ENCODE measurements at places on chromosomes 2 and 18. TPM values are rescaled to one million over a fixed set of nuclear protein-coding genes. Genes with fewer than 3 reads are reported as not detected.
A peak's percentile ranks its signal among the peaks of the same experiment; 100 is the strongest.

DNA sequence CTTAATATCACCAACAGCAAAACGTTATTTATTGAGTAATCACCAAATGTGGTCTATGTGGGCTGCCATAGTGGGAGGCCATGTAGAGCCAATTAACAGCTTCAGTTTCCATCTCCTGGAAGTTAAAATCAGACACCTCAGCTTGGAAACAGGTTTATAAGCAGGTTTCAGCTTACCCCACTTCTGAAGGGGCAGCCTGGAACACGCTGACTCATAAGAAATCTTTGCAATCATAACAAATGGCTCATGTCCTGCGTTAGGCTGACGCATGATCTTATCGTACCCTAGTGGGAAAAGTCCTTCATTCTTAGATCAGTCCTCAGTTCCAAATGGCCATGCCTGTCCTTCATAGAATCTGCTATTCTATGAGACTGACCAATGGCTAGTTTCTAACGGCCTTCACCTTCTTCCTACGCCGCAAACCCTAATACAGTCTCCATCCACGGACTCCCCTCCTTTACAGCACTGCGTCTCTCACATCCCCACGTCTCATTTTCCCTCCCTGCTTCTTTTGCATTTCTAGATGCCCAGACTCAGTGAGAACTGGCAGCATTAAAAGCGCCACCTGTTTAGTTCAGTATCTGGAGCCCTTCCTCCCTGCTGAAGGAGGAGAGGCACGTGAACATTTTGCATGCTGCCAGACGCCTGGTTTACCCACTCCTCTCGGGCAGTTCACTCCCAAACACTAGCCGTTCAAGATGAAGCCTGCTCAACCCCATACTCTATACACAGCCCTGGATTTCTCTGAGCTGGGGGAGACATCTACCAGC lies 24.2 kb upstream of the BZW1 start:
- DNase-seq = peak; percentile 96

- no peak for DNase-seq
Observed at GRCh38 chr18:10053861-10054260, 140.0 kb downstream of the VAPA start.

DNA sequence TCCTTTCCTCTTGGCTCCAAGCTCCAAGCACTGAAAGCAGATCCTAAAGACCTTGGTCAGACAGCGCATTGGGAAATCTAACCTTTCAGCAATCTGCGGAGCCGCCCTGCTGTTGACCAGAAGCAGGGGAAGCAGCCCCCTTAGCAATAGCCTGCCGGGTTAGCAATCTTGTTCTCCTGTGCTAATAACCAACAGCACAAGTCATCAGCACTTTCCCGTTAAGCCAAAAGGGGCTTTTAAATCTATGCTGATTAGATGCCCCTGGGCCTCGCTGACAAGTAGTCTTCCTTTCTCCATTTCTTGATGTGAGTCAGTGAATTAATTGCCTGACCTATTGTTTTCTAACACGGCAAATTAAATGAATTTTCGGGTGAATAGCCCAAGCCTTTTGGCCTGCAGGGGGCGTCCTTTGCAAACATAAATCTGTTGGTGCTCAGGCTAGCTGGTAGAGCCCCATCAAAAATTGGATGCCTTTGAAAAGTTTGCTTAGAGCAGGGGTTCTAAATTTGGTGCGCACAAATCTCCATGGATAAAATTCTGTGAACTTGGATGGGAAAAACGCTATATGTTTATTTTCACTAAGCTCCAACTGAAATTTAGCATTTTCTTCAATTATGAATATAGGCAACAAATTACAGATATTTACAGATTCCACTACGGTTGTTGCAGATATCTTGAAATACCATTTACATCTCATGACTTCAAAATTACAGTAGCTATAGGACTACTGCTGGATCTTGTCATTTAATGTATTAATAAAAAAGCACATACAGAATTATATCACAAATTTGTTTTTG lies 24.6 kb downstream of the MAIP1 start:
- peak; percentile 71 for DNase-seq

DNA sequence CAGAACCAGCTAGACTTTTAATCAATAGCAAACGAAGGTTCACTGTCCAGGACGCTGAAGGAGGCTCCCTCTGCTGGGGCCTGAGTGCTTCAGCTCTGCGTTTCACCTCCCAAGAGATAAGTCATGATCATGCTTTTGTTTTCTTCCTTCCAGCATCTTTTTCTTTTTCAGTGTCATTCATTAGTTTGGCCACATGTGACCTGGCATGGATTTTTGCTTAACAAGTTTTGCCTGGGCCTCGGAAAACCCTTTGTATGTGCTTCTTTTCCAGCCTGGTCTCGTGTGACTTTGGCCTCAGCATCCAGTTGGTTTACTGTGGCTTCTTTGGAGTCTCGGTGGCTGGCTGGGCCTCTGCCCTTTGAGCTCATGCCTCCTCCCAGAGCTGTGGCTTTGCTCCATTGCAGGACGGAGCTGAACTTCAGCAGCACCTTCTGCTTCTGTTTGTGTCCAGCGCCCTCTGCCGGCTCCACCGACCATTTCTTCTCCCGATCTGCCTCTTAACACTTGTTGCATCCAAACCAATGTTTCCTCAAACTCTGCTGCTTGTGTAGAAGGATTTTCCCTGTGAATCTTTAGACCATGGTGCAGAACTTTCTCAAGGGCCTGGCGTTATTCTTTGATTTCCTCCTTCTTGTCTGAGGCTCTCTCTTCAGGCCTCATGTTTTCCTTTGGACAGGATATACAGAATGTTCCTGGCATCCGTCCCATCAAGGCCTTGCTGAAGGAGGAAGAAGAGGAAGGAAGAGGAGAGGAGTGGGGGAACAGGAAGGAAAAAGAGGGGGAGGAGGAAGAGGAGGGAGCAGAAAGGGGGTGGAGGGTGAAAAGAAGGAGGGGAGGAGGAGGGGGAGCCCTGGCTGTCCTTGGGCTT lies 23.6 kb upstream of the HES6 start:
- DNase-seq = peak; percentile 79

GRCh38 chr2:157055660-157056199 lies 201.8 kb upstream of the GALNT5 start:
- peak; percentile 23 for DNase-seq

- DNase-seq = no peak
Observed at GRCh38 chr18:67260841-67261240, 255.7 kb downstream of the DSEL start.

DNA sequence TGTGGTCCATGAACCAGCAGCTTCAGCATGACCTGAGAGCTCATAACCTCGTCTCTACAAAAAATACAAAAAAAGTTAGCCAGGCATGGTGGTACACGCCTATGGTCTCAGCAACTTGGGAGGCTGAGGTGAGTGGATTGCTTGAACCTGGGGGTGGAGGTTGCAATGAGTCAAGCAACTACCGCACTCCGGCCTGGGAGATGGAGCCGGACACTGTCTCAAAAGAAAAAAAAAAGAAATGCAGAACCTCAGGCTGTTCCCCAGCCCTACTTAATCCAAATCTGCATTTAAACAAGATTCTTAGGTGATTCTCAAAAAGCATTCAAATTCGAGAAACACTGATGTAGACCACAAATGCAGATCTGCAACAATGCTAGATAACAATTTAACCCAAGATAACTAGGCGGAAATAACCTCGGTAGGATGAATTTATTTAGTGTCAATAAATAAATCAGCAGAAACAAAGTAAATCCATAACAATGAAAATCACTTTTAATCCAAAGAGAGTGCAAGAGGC lies 203.5 kb downstream of the SP3 start:
- no peak for DNase-seq

- no peak for DNase-seq
Observed at GRCh38 chr2:14773696-14774095, 141.2 kb downstream of the LRATD1 start.

DNA sequence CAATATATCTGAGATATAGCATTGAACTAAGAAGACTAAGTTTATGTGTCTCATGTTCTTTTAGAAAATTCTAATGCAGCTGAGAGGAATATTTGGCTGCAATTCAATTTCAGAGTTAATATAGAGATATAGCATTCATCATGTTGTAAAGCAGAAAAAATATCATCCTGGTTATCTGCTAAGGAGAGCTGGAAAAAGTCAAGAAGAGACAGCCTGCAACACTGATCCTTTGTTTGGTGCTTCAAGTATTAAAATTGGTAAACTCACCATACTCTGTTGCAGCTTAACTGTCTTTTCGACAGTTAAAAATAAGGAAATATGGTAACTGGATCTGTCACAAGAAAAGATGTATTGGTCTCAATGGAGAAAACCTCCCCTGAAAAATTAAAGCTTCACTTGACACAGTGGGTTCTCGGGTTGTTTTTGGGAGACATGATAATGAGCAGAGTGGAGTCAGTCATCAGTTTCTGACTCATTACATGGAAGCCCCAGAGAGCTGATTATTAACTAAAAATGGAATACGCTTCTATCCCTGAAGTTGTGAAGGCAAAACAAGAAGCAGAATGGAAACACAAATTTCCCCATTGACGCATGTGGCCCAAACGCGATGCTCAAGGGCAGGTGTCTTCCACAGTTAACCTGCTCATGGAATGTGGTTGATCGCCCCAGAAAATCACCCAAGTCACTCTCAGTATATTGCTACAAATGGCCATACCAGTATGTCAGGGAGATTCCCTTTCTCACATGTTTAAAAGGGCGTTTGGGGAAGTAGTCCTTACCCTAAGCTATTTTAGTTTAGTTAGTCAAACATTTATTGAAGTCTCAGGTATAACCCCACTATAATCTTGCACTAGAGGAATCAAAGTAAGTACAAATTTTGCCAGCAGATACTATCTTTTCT lies 8.2 kb downstream of the BCL2 start:
- DNase-seq = no peak

DNA sequence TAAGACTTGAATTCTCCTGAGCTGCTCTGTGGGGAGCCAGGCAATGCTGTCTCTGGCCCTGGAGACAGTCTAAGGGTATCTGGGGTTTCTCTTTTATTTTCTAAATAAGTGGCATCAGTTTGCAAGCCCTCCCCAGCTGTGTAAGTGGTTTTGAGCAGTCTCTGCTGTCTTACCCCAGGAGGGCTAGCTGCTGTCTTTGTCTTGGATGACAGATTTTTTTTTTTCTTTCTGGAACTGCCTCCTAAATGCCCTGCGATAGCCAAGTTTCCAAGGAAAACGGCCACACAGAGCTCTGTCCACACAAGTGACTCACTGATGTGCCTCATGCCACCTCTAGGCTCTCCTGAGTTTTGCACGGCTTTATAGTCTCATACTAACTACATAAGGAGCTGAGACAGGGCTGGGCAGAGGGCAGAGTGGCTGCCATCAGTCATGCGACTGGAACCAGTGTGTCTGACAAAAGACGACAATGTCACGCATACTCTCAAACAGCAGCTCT lies 37.2 kb upstream of the THOC1 start:
- no peak for DNase-seq

DNA sequence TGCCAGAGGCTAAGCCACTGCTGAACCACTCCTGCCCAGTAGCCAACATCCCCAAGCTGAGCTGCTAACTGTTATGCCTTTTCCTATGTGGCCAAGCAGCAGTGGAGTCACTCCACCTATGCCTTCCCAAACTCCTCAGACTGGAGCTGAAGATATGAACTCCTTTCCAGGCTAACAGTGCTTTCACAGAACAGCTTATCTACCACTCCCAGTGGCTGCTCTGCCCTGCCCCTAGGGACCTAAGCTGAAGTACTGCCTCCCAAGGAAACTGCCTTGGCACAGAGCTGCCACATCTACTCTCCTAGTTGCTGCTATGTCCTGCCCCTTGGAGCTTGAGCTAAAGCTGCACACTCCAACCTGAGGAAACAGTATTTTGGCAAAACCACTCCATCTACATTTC lies 275.9 kb downstream of the RBM43 start:
- DNase-seq = no peak

DNA sequence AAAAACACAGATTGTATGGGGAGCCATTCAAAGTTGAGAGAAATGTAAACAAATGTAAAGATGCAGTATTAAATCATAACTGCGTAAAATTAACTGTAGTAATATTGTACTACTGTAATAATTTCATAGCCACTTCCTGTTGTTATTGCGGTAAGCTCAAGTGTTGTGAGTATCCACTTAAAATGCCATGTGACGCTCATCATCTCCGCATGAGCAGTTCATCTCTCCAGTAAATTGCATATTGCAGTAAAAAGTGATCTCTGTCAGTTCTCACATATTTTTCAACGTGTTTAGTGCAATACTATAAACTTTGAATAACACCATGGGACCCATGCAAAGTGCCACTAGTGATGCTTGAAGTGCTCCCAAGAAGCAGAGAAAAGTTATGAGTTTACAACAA lies 41.8 kb upstream of the SP3 start:
- DNase-seq = no peak

DNA sequence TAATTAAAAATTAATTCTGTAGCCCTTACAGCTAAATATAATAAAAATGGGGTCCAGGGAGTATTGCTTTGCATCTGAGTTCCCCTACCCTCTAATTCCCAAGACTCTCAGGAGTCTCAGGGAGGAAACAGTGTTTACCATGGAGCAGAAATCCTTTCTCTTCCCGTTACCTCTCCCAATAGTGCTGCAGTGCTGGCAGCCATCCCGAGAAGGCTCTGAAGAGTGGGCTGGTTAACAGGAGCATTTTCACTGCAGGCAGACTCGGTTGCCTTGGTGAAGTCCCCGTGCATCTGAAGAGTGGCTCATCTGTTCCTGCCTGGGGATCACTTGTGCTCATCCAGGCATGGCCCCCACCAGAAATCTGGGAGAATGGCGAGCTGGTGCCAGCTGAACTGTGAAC lies 41.8 kb upstream of the TMEM178A start:
- DNase-seq = no peak

The VIT gene
- not detected for total RNA-seq

The IL1F10 gene
- total RNA-seq = not detected

The TMEM169 gene
- total RNA-seq = 0.19 TPM

The ITPRIPL1 gene
- total RNA-seq = 0.73 TPM

The CRYGD gene
- total RNA-seq = not detected

The LYPD6 gene
- 2.3 TPM for total RNA-seq

Measured in HT1080 (cell line).